Astrocyte (in vitro differentiated cells and primary cell): ENCODE measurements at places on chromosomes 12 and 14. TPM values are rescaled to one million over a fixed set of nuclear protein-coding genes. Genes with fewer than 3 reads are reported as not detected.

The PCNX4 gene
- 67.9 and 71.3 TPM in 2 replicates for total RNA-seq

The CRACR2A gene
- 0.96 and 1.5 TPM in 2 replicates for total RNA-seq

The HOXC6 gene
- not detected in 2 replicates for total RNA-seq

The PPFIBP1 gene
- total RNA-seq, result 140 and 147 TPM in 2 replicates

The DCN gene
- 0.57 and 0.87 TPM in 2 replicates for total RNA-seq

The OR4E2 gene
- not detected in 2 replicates for total RNA-seq

The ST8SIA1 gene
- 7.7 and 14.4 TPM in 2 replicates for total RNA-seq

The KERA gene
- not detected in 2 replicates for total RNA-seq
